ENCODE measurements at places on chromosomes 12 and 14.

DNA sequence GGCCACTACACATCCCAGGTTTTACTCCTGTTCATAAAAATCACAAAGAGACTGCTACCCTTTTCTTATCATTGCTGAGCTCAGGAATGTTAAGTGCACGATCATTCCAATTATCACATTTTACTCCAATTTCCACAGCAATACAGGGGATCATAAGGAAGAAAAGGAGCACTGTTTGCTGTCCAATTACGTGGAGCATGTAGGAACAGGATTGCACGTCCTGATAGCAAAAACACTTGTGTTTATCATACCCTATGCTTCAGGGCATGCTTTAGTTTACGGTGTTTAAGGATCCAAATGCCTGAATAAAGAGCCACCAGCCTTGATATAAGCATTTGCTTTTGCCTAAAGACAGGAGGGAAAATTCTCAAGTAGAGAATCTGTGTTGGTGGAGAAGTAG is 155.4 kb upstream of the EGLN3 start:
- no peak for DNase-seq

DNA sequence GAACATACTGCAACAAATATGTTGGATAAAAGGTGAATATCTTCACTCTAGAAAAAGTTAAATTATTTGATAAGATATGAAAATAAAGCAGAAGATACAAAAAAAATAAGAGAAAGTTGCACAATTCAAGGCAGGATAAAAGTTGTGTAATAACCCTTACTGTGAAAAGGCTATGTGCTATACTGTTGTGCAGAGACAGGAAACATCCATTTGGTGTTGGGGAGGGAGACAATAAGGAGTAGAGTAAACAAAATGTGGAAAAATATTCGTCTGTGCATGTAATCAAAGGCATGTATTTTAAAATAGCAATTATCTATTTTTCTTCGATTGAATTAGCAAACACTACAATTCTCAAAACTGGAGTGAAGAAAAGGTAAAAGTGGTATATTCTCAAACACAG is 34.8 kb downstream of the PTHLH start:
- DNase-seq: no peak

GRCh38 chr14:51604073-51604472 is 47.6 kb upstream of the FRMD6 start:
- no peak for DNase-seq

DNA sequence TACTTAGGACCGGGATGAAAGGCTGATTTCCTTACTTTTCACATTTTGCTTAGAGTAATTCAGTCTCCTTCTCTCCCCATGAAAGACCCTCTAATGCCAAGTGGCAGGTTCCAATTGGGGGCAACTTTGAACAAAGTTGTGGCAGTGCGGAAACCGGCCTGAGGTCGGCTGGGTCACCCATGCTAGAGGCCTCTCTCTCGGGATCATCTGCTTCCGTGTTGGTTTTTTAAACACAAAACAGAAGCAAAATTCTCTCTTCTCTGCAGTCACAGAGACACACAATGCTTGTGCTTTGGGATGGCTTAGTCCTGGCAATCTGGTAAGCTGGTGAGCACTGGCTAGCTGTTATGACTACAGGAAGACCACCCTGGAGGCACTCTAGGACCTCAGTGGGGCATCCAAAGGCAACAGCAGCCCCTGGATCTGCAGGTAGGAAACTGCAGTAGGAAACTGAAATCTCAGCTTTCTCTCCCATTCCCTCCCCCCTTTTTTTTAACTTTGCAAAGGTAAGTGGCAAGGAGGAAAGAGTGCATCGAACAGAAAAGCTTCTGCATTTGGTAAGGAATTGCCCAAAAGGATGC is 102.1 kb downstream of the BCL11B start:
- no peak for DNase-seq

GRCh38 chr12:8989413-8989812 is at the start of gene KLRG1:
Gene KLRG1, plus strand, starts transcription at chr12:8989546. Its CDS starts 90 bp downstream, at chr12:8989636.
- no peak for DNase-seq

- no peak for DNase-seq
Measured at GRCh38 chr12:94165670-94166364, 17.4 kb downstream of the PLXNC1 start.

DNA sequence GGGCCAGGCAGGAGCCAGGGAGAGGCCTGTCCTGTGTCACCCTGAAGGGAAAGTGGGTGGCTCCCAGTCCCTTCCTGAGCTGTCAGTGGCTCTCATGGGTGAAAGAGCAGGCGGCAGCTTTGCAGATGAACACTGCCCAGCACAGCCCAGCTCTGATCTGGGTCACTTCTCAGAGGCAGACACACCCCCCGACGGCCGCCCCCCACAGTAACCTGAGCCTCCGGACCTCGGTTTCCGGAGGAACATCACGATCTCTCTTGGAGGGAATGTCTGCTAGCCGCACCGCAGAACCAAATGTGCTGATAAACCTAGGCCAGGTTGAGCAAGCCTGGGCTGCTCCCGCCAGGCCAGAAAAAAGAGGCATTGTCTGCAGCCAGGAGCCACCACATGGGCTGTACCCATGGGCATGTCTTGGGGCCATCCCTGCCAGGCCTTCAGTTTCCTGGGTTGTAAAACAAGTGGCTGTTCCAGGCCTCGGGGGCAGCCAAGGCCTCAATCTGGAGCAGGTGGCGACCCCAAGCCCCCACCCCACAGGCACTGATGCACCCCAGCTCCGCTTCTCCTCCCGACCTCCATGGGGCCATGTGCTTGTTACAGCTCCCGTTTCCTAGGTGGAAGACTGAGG is 57.6 kb downstream of the NCOR2 start:
- DNase-seq: no peak

DNA sequence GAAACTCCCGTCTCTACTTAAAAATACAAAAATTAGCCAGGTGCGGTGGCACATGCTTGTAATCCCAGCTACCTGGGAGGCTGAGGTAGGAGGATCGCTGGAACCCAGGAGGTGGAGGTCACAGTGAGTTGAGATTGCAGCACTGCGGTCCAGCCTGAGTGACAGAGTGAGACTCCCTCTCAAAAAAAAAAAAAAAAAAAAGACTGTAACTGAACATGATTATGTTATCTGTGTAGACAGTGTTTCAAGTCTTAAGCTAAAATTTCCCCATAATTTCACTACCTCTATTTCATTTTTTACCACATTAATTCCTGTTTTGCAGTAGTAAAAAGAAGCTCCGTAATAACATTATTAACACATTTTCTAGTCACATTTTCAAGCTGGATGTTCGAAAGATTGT is 5.4 kb downstream of the PLBD1 start:
- DNase-seq: no peak

DNA sequence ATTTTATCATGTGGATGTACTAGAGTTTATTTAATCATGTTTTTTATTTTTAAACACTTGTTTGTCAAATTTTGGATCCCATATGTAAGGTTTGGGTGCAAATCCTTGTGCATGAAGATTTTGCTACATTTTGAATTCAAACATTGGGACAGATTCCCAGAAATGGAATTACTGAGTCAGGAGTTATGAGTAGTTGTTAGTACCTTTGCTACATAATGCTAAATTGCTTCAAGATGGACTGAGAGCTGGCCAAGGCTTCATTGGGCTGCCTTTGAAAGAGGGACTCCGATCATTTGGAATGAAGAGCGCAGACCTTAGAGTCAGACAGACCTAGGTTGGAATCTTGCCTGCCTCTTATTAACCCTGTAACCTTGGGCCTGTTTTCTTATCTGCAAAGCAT is 154.9 kb upstream of the PWP1 start:
- DNase-seq: no peak

DNA sequence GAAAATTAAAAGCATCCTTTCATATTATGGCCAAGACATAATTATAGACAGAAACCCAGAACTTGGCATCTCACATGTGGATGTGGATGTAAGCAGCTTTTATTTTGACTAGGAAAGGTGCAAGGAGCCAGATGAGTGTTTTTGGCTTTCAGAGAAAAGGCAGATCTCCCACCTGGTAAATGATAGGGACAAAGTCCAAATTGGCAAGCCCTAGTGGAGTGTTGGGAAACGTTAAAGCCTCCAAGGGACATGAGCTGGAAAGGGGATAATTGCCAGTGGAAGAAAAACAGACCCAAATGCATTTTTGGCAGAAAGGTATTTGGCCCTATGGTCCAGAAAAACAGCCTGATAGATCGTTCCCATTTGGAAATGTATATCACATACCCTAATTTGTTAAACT is 60.1 kb downstream of the KLHL28 start:
- DNase-seq: no peak

All from stimulated activated CD8-positive, alpha-beta memory T cell treated with anti-CD3 and anti-CD28 coated beads, Interleukin-15, amount 100 ng/mL, for 4 hours (primary cell).